ENCODE measurements at places on chromosomes 3 and 15. TPM values are rescaled to one million over a fixed set of nuclear protein-coding genes. Genes with fewer than 3 reads are reported as not detected.

The BMF gene
- 0.83 TPM for total RNA-seq

The P2RY1 gene
- 0.19 TPM for total RNA-seq

The TMEM45A gene
- total RNA-seq = 17.9 TPM

The C3orf49 gene
- total RNA-seq = not detected

The STRIT1 gene
- total RNA-seq = not detected

The MESP2 gene
- not detected for total RNA-seq

DNA sequence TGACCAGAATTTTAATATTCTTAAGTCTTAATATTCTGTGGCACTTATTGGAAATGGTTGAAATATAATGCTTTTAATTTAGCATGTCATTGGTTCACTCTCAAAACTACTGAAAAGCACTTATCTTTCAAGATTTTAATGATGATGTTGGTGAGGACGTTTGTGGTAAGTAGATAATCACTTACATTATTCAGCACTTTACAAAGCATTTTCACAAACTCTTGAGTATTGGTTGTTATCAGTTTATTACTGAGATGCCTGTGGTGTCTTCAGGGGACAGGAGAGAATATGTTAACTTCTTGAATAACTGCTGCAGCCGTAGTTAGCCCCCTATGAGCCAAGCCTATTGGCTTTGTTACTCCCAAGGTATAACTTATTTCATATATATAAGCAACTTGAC is 15.2 kb downstream of the TGFBR2 start:
- DNase-seq = no peak

DNA sequence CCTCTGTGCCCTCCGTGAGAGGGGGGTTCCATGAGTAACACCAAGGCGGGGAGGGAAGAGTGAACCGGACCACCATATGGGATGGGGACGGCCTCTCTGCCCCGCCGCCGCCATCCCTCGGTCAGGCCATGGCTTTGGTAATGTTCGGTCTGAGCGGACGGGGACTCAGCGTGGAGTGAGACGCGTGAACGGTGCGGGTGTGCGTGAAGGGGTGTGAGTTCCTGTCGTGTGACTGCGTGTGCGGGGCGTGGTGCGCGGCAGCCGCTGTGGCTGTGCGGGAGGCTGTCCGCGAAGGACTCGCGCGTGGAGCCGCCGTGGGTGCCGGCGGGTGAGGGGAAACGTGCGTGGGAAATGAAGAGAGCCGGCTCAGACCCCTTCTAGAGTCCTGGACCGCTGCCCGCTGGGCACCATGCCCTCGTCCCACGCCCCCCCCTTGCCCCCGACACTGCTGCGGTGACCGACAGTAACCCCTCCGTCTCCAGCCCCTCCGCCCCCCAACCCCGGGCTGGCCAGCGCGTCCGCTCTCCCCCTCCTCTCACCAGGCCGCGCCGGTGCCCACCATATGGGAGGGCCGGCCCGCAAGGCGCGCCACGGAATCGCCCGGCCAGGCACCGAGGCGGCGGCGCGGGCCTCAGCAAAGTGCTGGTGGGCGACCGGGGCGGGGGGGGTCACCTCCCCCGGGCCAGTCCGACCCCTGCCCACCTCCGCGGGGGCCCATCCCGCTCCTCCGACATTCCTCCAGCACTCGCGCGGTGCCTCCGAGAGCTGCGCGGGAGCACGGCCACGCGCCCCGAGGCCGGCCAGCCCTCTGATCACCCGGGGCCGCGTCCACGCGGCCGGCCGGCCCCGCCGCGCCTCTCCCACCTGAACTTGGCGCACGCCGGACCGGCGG is 589 bp downstream of the KLF15 start:
- no peak for DNase-seq

DNA sequence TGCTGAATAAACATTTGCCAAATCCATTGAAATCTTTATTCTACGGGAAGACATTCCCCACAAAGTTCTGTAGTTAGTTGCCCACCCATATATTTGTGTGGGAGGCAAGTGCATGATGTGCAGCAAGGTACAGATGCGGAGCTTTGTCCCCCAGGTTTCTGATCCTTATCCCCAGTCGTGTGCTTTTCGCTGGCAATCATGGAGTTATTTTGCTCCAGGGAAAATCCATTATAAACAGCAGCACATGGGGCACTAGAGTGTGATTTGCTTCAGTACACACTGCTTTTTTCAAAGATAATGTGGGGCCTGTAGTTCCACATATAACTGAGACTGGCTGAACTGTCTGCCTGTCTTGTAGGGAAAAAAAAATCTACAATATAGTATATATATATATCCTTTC is 132.1 kb downstream of the FEZF2 start:
- DNase-seq = no peak

- DNase-seq = no peak
Measured at GRCh38 chr3:10980312-10980711, 12.2 kb upstream of the SLC6A1 start.

DNA sequence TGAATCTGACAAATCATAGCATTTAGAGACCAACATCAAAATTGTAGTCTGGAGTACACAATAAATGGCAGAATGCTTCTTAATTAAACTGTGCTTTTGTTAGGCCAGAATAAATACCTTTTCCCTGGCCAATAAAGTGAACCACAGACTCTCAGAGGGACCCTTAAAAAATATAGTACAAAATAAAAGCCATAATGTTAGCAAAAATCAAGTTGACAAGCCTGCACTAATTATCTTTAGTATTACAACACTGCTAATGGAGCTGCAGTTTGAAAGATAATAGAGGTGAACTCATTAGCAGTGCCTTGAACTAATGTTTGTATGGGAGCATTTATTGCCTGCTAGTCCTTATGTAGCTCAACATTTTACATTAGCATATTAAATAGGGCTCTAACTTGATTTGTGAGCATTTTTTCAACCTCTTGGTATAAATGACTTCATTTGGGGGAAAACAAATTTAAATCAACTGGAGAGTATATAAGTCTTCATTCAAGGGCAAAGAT is 801.3 kb downstream of the EPHA3 start:
- no peak for DNase-seq

GRCh38 chr15:69128667-69129311 is 31.6 kb upstream of the GLCE start:
- DNase-seq = no peak

DNA sequence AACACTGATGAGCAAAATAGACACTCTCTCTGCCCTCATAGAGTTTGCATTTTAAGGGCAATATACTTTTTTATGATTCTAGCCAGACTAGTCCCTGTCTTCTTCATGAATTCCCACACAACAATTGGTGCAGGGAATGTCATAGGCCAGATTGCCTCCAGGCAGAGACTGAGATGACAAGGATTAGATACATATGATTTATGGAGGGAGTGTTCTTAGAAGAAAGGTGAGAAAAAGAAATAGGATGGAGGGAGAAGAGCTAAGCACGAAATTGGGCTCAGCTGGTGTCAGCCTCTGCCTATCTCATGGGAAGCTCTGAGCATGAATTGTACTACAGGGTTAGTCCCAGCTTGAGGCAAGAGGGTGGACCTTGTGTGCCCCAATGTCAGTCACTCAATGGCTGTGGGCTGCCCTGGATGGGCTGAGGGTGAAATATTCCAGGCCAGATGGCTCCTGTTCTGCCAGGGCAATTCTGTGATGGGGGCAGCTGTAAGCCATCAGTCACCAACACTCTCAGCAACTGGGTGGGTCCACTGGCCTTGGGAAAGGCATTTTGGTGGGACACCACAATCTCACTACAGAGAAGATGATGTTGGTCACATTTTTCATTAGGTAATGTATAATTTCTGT is 31.1 kb downstream of the EIF1B start:
- DNase-seq = no peak

GRCh38 chr3:187025254-187025655 is 94.9 kb downstream of the ST6GAL1 start:
- DNase-seq = no peak

DNA sequence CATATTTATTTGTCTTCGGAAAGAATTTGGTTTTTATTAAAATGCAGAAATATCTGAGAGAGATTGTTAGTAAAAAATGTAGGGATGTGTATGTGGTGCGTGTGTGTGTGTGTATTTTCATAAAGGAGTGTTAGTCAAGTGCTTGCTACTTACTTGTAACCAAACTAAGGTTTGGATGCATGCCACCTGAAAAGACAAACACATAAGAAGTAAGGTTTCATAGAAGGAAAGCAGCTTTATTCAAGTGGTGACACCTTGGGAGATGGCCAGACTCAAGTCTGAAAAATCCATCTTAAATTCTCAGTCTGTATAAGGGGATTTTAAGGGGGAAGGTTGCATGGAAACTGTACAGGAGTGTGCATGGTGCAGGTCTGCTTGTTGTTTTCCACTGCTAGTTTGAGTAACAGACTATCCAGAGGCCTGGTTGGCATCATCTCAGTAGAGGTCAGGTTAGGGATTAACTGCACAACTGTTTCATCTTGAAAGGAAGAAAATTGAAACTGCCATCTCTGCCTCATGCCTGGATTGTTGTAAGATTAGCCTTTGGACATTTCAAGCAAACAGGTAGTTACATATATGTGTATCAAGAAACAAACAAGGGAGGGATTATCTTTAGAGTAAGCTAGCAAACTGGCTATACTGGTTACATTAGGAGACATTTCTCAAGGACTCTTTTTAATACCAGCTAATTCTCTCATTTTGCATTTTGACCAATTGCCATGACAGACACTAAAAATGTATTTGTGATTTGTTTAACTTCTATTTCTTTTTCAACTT is 196.7 kb downstream of the EPHA6 start:
- DNase-seq = no peak

DNA sequence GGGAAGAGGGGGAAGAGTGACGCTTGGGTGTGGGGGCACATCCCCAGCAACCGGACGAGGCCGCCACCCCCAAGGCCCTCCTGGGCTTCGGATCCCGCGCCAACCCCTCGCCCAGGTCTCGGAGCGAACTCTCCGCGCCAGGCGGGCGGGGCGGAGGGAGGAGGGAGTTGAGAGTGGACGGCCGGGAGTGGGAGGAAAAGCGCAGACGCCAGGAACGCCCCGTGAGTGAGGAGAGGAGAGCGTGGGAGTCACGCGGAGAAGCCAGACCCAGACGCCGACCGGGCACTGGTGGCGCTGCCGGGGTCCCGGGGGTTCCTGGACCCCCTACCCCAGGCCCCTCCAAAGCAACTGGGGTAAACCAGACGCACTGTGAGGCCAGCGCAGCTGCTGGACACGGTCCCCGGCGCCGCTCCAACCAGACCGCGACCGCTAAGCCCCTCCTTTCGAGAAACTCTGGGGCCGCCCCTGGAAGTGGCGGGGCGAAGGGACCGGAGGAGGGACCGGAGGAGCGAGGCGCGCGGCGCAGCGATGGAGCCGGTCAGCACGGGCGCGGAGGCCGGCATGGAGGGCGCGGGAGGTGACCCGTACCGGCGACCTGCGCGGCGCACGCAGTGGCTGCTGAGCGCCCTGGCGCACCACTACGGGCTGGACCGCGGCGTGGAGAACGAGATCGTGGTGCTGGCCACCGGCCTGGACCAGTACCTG is at the start of gene EFCC1:
TSS of gene EFCC1 (plus strand) at position 204 of the 705 bp plus-strand sequence. CDS start at position 529, 325 bp downstream.
- DNase-seq = no peak

GRCh38 chr3:112557976-112558375 is 3.8 kb downstream of the ATG3 start:
- DNase-seq = no peak

DNA sequence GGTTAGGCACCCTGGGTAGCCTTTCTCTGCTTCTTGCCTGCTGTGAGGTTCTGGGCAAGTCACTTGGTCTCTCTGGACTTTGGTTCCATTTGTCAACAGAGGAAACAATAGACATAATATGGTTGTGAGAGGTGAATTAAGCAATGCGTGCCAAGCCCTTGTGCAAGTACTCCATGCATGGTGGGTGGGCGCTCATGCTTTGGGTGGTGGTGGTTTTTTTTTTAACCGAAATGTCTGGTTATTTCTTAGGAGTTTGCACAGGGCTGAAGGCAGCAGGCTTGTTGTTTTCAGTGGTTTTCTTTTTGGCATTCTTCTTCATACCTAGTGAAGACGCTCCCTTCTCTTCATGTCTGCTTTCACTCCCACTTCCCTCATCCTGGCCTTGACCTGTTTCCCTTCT is 84.2 kb upstream of the LRTM1 start:
- DNase-seq = no peak

Data from A172 (cell line).